ENCODE measurements at places on chromosomes 12 and 14.

GRCh38 chr12:116761499-116761898 lies 23.4 kb downstream of the RNFT2 start:
- DNase-seq: no peak

GRCh38 chr12:113345318-113345717 lies 10.4 kb upstream of the SLC8B1 start:
- DNase-seq: no peak

- DNase-seq: no peak
Observed at GRCh38 chr14:55843718-55844403, 263.9 kb downstream of the KTN1 start.

DNA sequence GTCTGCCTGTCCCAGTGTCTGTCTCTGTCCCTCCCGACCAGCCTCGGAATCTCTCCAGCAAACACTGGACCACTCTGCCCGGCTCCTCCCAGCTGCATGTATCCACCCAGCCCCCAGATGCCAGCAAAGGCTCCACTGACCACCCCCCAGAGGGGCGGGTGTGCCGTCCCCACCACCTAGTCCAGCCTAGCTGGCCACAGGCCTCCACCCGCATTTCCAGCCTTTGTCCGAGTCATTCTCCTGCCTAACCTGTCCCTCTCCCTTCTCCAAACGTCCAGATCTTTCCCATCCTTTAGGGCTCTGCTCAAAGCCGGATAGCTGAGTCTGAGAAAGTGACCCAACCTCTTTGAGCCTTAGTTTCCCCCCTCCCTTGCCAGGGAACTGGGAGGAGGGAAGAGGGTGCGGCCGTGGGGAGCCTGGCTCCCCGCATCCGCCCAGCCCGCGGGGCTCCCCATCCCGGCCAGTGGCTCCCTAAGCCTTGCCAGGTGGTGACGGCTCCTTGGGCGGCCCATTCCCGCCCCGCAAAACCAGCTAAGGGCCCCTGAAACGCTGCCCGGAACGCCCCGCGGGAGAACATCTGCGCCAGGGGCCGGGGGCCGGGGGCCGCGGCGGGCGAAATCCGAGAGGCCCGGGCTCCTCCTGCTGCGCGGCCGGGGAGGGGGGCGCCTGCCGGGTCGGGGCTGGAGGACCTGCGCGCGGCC lies 34.6 kb upstream of the ANKRD9 start:
- DNase-seq: no peak

- no peak for DNase-seq
Observed at GRCh38 chr12:14396071-14396470, 30.6 kb downstream of the ATF7IP start.

DNA sequence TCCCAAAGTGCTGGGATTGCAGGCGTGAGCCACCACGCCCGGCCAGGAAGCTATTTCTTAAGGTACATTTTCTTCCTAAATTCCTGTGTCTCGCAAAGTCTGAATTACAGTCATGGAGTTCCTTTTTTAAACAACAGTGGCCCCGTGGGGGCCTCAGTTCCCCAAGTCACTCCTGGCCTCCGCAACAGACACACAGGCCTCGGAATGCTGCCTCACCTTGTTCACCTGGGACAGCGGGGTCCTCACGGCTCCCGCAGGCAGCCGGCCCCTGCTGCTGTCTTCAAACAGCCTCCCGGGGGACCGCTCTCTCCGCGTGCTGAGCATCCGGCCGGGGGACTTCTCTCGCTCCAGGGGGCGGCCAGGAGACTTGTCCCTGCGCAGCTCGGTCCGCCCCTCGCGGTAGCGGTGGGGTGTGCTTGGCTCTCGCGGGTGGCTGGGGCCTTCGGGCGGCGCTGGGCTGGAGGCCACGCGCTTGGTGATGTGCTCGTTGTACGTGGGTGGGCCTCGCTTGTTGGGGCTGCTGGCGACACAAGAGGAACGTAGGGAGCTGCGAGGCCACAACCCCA lies 22.1 kb downstream of the PRKAB1 start:
- DNase-seq: no peak

DNA sequence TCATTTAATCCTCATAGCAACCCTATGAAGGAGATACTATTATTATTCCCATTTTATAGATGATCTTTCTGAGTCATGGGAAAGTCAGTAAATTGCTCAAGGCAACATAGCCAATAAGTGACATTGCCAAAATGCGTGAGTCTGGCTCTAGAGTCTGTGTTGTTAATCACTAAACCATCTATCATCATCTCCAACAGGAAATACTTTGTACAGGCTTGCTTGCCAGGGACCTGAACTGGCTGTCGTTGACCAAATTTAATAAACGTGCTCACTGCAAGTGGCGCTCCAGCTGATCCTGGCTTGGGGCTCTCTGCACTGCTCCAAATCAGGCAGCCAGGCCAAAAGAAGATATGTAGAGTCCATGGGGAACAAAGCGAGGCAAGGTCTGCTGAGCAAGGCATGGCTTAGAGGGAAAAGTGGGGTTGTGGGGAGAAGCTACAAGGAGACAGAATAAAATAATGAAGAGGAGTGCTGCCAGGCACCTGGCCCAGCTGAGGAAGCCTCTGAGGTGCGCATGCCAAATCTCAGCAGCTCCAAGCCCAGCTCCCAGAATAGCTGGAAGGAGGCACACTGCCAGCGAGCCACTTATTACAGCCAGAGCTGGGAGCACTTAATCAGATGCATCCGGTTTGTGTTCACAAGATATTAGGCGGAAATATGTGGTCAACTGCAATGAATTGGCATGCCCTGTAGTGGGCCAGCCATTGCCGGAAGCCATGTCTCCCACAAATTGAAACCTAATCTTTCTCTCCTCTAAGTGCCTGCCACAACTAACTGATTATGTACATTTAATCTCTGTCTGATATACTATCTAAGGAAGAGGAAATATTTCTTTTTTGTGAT lies 43.3 kb upstream of the PTPRO start:
- DNase-seq: no peak

DNA sequence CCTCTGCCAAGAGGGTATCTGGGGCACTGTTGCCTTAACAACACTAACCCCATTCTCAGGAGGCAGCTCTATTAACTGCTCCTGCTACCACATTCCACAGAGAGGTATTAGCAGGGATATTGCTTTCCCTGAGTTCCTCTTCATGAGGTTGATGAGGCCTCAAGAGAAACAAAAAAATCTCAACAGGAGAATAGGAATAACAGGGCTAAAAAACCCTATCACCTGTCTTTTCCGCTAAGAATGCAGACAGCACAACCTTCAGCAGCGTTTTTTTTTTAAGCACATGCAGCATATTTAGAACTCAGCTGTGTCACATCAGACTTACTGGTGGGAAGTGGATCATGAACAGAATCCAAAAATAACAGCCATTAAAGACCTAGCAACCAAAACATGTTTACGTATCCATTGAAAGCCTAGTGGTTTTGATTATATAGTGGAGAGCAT lies 29.2 kb downstream of the ATF7 start:
- DNase-seq: no peak

DNA sequence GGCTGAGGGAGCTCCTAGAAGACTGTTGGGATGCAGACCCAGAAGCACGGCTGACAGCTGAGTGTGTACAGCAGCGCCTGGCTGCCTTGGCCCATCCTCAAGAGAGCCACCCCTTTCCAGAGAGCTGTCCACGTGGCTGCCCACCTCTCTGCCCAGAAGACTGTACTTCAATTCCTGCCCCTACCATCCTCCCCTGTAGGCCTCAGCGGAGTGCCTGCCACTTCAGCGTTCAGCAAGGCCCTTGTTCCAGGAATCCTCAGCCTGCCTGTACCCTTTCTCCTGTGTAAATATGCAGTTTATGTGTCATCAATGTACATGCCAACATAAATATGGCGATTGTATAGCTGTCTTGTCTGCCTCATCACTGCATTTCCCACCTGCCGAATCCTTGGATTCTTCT lies 7.5 kb downstream of the AMHR2 start:
- DNase-seq: no peak

GRCh38 chr14:35643513-35643912 lies 109.5 kb downstream of the INSM2 start:
- no peak for DNase-seq

- DNase-seq: no peak
Observed at GRCh38 chr14:61483476-61483875, 162.1 kb downstream of the PRKCH start.

DNA sequence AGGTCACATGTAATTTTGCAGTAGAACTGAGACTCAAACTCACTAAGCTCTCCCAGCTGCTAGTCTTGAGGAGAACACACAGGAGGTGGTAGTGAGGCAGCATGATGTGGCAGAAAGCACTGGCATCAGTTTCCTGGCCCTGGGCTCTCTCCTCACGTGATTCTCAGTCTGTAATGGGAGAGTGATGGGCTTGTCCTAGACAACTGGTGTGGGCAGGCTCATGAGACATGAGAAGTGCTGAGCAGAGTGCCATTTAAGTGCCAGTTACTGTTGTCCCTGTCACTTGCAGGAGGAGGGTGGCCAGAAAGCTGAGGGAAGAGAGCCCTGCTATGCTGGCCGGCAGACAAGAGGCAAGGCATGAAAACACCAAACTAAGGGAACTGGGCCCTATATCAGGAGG lies 48.5 kb upstream of the OVCH1 start:
- no peak for DNase-seq

GRCh38 chr14:77203611-77204458 lies 22.2 kb downstream of the TMEM63C start:
- no peak for DNase-seq

DNA sequence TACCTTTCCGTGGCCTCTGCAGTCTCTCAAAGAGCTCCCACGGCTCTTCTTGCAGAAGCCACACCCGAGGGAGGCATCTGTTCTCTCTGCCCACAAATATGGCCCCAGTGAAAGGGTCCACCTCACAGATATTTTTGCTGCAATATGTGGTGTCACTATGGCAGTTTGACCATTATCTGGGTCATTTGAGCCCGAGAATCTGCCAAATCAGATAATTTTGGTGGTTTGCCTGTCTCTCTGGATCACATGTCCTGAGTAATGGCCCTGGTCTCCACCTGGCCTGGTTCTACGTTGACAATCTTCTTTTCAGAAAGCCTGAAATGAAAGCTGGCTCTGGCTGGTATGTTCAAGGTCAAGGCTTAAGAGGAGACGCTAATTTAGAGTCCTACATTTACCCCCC lies 5.7 kb upstream of the WSCD2 start:
- DNase-seq: no peak

DNA sequence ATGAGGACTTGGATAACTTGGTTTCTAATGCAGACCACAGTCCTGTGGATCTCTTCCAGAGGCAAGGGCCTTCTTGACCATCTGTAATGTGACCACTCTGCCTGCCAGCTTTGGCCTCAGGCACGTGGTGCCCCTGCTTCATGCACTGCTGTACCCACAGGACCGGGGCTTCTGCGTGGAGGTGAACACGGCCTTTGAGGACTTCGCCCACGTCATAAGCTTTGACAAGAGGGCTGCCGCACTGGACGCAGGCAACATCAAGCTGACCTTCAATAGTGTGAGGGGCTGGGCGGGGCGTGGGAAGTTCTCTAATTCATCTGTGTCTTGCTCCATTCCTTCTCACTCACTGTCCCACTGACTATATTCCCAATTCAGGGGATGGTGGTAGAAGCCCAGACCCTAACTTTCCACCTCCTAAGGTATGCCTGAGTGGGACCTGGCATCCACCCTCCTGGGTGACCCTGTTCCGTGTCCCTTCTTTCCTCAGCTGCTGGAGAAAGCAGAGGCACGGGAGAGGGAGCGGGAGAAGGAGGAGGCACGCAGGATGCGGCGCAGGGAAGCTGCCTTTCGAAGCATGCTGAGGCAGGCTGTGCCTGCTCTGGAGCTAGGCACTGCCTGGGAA lies 18.5 kb downstream of the PRPF40B start:
- DNase-seq: no peak

GRCh38 chr12:129075460-129076208 lies 222.4 kb downstream of the GLT1D1 start:
- DNase-seq: no peak

DNA sequence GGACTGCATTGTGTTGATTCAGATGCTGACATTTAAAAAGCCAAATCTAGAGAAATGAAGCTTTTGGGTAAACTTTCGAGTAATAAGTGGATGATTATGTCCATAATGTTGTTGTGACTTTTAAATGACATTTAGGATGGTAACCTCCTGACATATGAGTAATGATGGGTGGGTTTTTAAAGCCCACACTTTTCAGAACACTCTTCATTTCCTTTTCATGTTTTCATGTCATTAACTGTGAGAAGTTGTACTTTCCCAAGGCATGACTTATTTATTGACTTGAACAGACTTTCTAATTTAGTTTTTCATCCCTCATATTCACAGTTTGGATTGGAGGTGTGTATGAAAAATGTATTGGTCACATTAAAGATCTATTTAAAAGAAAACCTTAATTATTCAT lies 35.5 kb downstream of the RGS6 start:
- DNase-seq: no peak

GRCh38 chr12:46839232-46839631 lies 13.4 kb upstream of the SLC38A4 start:
- no peak for DNase-seq

GRCh38 chr12:120399531-120399930 lies 30.6 kb upstream of the MSI1 start:
- DNase-seq: no peak

DNA sequence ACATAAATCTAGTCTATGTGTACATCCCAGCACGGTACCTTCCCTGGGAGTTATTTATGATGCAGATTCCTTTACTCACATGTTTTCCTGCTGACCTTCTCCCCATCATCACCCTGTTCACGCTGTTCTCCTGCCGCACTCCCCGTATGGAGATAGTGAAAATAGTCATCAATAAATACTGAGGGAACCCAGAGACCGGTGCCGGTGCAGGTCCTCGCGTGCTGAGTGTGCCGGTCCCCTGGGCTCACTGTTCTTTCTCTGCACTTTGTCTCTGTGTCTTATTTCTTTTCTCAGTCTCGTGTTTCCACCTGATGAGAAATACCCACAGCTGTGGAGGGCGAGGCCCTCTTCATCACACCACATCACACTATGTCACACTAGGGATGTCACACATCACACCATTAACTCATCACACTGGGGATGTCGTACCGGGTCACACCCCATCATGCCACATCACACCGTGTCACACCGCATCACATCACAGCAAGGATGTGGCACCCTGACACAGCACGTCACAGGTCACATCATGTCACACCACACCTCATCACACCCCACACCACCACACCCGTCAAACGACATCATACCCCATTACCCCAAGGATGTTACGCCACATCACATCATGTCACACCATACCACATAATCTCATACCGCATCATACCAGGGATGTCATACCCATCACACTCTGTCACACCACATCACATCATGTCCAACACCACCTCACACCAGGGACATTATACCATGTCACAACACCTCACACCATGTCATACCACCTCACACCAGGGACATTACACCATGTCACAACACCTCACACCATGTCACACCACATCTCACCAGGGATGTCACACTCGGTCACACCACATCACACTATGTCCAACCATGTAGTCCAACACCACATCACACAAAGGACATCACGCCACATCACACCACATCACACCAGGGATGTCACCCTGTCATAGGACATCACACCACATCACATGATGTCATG lies 207.0 kb downstream of the TMEM121 start:
- no peak for DNase-seq

DNA sequence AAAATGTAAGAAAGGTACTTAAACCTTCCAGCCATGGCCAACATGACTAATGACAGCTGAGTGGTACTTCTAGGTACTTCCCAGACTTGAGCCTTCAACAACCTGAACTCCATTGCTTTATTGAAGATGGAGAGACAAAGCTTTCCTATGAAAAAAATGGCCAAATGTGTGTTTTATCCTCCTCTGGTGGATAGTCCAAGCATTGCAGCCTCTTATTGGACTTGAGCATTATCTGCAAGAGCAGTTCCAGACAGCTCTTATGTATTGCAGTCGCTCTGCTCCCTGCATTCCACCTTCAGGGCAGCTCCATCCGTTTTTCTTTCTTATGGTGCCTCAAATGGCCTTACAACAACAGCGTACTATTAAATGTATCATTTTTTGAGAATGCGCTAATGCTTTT lies 588.2 kb downstream of the NRXN3 start:
- DNase-seq: no peak

GRCh38 chr12:64457032-64457431 lies 5.1 kb downstream of the TBK1 start:
- no peak for DNase-seq

All from memory B cell (primary cell).